ENCODE measurements at places on chromosomes 12 and 14.

GRCh38 chr14:72646861-72647528, 246.9 kb downstream of the DPF3 start:
- no peak for DNase-seq

GRCh38 chr12:109169686-109170085, 53.3 kb downstream of the ACACB start:
- DNase-seq: no peak

DNA sequence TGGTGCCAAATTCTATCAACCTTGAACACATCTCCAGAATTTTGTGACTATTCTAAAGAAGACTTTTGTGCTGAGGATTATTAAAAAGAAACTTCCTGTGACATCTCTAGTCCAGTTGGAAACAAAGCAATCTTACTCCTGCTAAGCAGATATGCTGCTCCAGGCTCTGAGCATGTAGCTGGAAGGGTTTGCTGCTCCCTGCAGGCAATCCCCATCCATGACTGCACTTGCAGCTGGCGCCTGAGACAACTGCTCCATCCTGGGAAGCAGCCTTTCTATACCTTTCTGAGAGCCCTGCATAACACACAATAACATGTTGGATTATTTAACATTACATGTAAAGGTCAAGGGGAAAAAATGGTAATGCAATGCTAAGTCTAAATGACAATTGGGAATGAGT, 105.1 kb downstream of the NDUFA12 start:
- peak; percentile 34 for DNase-seq

GRCh38 chr12:64585104-64585503, 25.2 kb upstream of the RASSF3 start:
- DNase-seq: no peak

DNA sequence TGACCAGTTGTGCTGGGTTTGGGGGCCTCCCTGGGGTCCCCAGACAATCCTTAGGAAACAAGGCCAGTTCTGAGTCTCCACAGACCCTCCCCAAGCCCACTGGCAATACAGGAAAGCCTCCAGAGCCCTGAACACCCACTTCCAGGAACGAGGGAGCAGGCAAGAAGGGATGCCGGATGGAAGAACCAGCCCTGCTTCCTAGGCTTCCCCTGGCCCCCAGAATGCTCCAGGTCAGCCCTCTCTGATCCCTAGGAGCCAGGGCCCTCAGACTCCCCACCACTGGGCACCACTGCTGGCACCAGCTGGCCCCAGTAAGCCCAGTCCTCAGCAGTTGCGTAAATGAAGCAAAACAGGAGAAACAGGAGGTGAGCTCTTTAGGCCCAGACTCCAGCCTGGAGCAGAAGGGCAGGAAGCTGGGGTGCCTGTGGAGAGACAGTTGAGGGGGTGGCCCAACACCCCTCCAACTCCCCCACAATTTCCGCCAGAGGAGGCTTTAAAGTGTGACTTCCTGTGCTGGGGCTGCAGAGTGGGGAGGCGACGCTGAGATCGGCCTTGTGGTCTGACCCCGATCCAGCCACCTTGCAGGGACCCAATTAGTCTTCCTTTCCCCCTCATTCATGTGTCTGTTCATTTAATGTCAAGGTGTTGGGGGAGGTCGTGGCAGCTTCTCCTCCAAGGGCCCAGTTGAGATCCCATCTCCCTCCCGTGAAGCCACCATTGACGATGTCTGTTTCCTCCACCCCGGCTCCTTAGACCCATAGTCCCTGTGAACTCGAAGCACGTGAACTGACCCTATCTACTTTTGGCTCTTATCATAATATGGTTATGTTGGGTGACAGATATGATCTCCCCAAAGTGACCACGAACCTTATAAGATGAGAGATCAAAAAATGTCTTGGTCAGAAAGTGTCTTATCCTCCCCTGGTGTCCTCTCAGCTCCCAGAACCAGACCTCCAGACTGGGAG, 4.7 kb downstream of the TNFRSF1A start:
- peak; percentile 30 for DNase-seq

DNA sequence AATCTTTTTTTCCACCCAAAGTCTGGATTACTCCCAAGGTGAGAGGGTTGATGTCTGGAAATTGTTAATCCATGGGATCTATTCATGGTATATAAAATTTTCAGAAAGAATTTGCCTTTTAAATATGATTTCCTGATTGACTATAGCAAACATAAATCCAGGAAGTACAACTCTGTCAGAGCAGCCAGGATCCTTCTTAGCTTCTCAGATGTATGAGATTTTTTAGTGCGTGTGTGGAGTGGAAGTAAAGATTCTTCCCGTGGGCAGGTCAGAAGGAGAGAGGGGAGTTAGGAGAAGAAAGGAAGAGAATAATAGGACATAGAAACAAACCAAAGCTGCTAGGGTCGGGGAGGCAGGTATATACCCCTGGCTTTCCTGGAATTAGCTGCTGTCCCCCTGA, 159.3 kb downstream of the FBXL14 start:
- DNase-seq: no peak

DNA sequence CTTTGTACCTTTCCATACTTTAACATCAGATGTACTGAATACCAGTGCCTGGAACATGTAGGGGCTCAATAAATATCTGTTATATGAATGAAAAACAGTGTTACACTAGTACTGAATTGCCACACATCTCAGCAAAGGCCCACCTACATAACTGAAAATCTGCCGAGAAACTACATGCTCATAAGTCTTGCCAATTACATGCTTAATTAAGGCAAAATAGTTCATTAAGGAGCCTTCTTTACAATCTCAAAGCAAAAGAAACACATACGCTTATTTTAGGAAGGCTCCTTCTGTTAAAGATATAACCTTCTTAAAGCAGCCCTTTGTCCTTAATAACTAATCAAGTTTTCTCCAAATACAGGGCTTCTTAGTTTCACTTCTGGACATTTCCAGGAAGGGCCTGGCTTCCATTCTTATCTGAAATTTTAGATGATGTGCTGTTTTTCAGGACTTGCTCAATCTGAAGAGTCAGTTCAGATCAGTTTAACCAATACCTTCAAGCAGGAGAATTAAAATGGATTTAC, 11.5 kb downstream of the LIMA1 start:
- no peak for DNase-seq
